Glutamatergic neuron (in vitro differentiated cells): ENCODE measurements at places on chromosomes 1 and 21. TPM values are rescaled to one million over a fixed set of nuclear protein-coding genes. Genes with fewer than 3 reads are reported as not detected.
A peak's percentile ranks its signal among the peaks of the same experiment; 100 is the strongest.

Gene GIPC2
- not detected for total RNA-seq

Gene AKR7A3
- total RNA-seq: 1.9 TPM

- DNase-seq: no peak
Observed at GRCh38 chr1:207805841-207806421, 54.1 kb downstream of the CD46 start.

GRCh38 chr1:89837036-89837481 lies 16.2 kb downstream of the LRRC8D start:
- DNase-seq: no peak

Gene ILDR2
- total RNA-seq: 0.56 TPM

DNA sequence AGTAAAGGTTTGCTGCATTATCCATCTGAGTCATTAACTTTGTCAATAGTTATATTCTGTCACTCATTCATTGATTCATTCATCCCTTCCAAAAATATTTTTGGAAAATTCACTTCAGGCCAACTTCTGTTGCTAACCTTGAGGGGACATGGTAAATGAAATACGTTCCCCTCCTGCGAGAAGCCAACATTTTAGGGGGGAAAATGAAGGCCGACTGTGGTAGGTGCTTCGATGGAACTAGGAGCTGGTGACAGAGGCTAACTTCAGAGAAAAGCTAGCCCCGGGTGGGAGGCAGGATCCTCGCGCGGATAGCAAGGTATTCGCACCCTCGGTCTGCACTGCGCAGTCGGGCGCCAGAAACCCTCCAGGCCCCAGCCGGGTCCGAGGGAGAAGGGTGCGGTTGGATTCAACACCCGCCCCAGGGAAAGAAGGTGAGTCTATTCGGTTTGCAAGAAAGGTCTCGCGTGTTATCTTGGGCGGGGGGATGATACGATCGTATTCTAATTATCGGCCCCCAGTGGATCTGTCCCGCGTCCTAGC lies 646 bp upstream of the RRP15 start:
- DNase-seq: peak; percentile 33

Gene INTS7
- 17.6 TPM for total RNA-seq

DNA sequence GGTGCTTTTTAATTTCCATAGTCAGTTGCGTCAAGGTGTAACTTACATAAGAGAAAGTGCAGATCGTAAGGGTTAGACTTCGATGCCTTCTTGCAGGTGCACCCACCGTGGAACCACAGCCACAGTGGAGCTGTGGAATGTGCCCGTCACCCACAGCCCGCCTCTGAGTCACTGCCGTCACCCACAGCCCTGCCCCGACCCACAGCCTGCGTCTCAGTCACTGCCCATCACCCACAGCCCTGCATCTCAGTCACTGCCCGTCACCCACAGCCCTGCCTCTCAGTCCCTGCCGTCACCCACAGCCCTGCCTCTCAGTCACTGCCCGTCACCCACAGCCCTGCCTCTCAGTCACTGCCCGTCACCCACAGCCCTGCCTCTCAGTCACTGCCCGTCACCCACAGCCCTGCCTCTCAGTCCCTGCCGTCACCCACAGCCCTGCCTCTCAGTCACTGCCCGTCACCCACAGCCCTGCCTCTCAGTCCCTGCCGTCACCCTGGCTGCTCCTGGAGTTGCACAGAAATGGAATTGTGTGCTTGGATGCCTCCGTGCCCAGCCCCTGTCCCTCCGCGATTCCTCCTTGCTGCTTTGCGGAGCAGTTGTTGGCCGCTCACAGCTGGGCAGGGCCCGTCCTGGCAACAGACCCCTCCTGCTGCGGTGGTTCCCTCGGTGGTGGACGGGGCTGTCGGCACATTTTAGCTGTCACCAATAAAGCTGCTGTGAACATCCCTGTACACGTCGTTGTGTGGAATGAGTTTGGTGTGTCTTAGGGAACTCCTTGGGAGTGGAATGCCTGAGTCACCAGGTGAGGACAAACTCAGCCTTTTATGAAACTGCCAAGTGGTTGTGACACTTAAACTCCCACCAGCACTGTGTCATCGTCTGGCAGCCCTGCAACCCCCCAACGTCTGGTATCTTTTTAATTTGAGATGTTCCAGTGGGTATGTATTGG lies 44.9 kb upstream of the COL6A2 start:
- DNase-seq: no peak

DNA sequence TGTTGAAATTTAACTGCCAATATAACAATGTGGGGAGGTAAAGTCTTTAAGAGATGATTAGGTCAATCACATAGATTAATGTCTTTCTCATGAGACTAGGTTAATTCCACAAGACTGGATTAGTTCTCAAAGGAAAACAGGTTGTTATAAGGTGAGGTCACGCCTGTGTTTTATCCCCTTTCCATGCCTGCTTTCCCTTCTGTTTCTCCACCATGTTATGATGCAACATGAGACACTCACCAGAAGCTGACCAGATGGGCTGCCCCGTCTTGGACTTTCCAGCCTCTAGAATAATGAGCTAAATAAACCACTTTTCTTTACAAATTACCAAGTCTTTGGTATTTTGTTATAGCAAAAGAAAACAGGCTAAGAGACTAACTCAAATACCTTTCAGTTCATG lies 70.8 kb downstream of the DDAH1 start:
- no peak for DNase-seq

DNA sequence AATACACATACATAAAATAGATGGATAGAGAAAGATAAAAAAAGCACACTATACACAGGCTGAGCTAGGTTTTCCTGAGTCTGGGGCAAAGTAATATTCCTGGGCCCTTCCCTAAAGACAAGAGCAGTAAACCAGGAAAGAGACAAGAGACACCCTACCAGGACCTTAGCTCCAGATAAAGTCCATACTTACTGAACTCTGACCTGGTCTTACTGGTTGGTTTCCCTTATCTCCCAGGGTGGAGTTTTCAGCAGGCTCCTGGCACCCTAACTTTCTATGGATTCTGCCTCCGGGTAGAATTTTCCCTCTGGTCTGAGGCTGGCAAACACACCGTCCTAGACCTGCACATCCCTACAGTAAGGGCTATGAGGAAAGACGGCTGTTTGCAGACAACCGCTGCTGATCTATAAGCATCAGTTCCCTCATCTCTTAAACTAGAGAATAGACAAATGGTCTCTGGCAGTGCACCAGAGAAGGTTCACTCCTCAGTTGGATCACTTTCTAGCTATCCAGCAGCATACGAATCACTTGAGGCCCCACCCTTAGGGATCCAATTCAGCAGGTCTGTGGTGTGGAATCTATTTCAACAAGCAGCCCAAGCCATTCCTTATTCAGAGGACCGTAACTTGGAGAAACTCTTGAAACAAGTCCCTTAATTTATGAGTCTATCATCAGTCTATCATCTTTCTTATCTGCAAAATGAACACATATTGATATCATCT lies 52.0 kb downstream of the ARHGEF11 start:
- no peak for DNase-seq

GRCh38 chr1:160711276-160711601 lies 383 bp downstream of the CD48 start:
- DNase-seq: no peak

Gene JTB
- 48.6 TPM for total RNA-seq

GRCh38 chr1:246373828-246374569 lies 133.1 kb downstream of the SMYD3 start:
- no peak for DNase-seq

GRCh38 chr1:15222653-15223303 lies 24.2 kb upstream of the FHAD1 start:
- no peak for DNase-seq

GRCh38 chr21:24046829-24047443 lies 1560.3 kb downstream of the MRPL39 start:
- DNase-seq: no peak

Gene RNU1-2
- 3,598 TPM for total RNA-seq

GRCh38 chr1:98304888-98305287 lies 356.6 kb upstream of the SNX7 start:
- DNase-seq: no peak

GRCh38 chr21:33691945-33692603 lies 49.8 kb downstream of the ITSN1 start:
- no peak for DNase-seq

DNA sequence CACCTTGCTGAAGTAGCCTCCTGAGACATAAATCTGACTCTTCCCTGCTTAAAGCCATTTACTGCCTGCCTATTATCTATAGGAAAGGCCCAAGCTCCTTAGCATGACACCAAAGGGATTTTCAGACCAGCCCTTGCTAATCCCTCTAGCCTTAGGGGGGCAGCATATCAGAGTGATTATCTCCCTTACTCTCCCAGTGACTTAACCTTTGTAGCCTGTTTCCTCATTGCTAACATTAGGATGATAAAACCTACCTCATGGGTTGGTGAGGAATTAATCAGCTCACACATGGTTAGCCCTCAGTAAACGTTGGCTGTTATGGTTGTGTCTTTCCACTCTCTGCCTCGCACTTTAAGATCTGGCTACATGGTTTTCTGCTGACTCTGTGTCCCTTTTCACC lies 70.1 kb downstream of the ROR1 start:
- DNase-seq: no peak

DNA sequence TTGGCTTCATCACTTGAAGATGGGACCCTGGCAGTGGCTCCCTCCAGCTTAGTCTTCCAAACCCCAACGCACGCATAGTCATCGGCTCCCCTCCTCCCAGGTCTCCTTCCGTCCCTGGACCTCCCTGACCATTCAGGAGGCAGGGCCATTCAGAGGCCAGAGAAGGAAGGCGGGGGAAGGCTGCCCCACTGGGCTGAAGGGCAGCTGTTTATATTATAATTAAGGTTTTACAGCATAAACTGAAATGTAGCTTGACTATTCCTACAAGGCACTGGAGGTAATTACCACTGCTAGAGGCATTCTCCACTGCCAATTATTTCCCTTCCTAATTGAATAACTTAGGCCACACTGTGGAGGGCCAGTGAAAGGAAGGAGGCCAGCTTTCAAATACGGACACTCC lies 170.6 kb upstream of the PROX1 start:
- no peak for DNase-seq

Gene TPTE
- total RNA-seq: not detected

DNA sequence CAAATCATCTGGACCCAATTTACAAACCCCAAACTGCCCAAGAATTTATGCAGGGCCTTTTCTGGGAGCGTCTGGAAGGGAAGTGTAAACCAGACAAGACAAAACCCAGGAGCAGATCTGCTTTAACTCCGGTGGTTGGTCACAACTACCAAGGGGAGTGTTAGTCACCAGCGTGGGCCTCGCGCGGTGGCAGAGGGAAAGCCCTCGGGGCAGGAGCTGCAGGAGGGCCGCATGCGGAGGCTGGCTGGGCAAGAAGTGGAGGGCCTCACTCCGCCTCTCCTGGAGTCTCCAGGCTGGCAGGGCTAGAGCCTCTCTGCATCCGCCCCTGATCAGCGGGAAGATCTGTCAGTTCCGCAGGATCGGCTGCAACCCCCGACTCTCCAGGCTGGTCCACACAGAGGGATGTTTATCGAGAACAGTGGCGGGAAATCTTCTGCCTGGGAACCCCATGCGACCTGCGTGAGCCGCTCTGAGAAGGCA lies 2.0 kb downstream of the COL24A1 start:
- peak; percentile 43 for DNase-seq

DNA sequence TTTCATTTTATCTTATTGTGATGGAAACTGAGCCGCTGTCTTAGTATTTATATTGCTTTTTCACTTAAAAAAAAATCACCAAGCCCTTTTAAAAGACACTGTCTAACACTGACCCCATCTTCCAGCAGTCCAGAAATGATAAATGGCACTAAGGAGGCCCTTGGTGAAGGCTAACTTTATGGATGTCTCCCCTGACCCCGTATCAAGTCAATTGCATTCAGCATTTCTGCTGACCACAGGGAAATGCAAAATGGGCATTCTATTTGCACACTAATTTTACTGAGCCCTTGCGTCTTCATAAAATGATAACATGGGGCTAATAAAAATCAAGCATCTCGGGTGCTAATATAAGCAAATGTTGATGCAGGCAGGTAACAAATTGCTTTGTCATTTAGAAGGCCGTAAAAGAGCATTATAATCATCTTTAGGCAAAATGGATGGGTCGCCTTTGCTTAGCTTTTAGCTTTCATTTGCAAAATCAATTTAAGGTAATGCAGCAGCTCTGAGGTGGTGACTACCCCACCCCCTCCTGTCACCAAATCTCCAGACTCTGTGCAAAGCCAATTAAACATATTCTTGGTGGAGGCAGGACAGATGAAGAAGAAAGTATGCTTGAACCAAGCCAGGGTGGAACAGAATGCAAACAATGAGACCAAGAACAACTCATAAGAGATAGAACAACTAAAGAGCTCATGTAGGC lies 110.8 kb downstream of the BEND5 start:
- no peak for DNase-seq
